ENCODE measurements at places on chromosomes 5 and 9. TPM values are rescaled to one million over a fixed set of nuclear protein-coding genes. Genes with fewer than 3 reads are reported as not detected.

DNA sequence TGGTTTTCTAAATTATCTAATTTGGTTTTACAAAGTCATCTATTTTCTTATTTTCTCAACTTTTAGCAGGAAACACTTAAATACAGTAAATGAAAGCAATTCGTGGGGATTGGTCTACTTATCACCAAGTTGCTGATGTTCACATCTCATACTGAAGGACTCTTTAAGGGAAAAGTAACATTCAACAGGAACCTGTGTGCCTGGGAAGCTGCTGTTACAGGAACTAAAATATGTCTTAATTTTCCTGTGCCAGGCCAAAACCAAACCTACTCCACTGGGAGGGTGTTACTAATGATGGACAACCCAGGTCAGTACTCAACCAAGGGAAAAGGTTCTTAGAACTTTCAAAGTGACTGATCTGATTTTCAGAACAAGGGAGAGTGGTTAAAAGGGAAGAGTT lies 5.3 kb downstream of the ISCA1 start:
- no peak for DNase-seq

Gene BAG1
- 64.7 TPM for total RNA-seq

Gene DND1
- 0.30 TPM for total RNA-seq

- no peak for DNase-seq
These were observed 9.9 kb downstream of the C9orf40 start for GRCh38 chr9:74942801-74943200.

- DNase-seq = no peak
These were observed 16.9 kb upstream of the PFDN1 start for GRCh38 chr5:140319833-140320232.

Gene TMEM38B
- 19.9 TPM for total RNA-seq

DNA sequence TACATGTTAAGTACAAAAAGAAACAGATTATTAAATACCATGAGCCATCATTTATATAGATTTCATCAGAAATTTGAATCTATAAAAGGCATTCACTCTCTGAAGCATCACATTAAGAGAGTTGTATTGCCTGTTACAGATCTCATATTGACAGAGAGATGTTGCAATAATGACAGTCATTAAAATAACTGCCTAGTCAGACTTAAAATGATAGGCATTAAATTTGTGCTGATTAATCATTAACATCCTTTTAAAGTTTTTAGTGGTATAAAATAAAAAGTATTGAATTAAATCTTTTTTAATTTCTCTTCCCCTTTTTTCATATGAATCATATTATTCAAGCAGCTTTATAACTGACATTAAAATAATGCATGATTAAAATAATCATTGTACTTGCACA lies 404.9 kb upstream of the FAM174A start:
- no peak for DNase-seq

DNA sequence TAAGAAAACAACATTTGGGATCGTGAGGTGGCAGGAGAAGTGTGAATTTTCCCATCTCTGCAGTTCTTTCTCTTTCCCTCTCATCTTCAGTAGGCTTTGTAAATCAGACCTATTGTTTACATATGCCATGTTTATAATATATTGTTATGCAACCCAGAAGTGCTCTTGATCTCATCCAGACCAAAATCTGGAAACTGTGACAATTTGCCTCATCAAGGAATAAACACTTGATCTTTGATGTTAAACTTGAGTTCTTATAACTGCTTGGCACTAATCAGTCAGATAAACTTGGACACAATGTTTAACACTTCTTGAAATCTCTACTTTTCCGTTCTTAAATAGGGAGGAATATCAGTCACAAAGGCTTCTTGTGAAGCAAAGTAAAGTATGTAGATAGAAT lies 384.7 kb downstream of the DMRT2 start:
- DNase-seq = peak; percentile 76

Gene ACOT12
- 0.10 TPM for total RNA-seq

GRCh38 chr5:103119070-103119764 lies 721 bp downstream of the GIN1 start:
- DNase-seq = peak; percentile 65

GRCh38 chr9:37971108-37971459 lies 67.2 kb upstream of the SLC25A51 start:
- DNase-seq = no peak

GRCh38 chr5:153742060-153742459 lies 251.6 kb downstream of the GRIA1 start:
- no peak for DNase-seq

- DNase-seq = no peak
These were observed 22.2 kb upstream of the SLC9A3 start for GRCh38 chr5:546376-546908.

Gene GNA14
- 1.6 TPM for total RNA-seq

DNA sequence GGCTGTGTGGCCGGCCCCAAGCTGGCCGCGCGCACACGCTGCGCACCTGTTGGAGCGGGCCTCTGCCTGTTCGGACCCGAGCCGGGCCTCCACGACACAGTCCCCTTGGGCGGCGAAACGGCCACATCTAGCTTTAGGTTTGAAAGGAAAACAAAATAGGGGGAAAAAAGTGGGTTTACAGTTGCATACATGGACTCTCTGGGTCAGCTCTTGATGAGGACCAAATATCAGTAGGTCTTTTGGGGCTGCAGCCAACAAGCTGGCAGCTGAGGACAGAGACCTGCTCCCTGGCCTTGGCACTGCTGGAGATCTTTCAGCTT lies 20.7 kb downstream of the IGIP start:
- no peak for DNase-seq

- no peak for DNase-seq
These were observed 86.9 kb downstream of the FRMD3 start for GRCh38 chr9:83451308-83451707.

Gene C7
- 48.0 TPM for total RNA-seq

- no peak for DNase-seq
These were observed 47.6 kb upstream of the RNU6ATAC start for GRCh38 chr9:134211811-134212485.

Gene FAM163B
- total RNA-seq = not detected

DNA sequence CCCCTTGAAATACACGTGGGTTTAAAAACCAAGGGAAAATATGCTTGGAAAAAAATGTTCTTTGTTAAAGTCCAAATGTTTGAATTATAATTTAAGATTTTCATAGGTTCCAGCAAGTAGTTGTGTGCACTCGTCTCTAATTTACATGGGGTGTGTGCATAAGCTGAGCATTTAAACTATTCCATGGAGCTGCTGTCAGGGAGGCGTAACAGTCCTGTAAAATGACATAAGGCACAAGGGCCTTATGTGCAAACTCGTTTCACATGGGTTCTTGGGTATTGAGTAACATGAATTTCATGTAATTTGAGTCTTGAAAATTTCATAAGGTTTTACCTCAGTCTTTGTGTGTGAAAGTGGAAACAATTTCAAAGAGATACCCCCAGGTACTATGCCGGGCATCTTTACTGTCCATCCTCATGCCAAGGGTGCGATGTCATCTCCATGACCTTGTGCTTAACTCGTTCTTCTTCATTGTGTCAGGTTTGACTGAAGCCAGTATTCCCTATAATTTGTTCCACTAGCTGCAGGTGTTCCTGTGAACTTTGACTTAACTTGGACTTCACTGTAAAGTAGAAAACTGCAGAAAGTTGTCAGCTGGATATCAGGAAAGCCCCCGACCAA lies 359.3 kb downstream of the SH3GL2 start:
- no peak for DNase-seq

GRCh38 chr9:99040251-99040900 lies 64.5 kb upstream of the TGFBR1 start:
- peak; percentile 19 for DNase-seq

GRCh38 chr5:43648499-43649124 lies 45.6 kb downstream of the NNT start:
- DNase-seq = peak; percentile 80

- DNase-seq = peak; percentile 6
These were observed 37.3 kb upstream of the FYB1 start for GRCh38 chr5:39256477-39257235.

Gene ADAMTS13
- total RNA-seq = 3.2 TPM

DNA sequence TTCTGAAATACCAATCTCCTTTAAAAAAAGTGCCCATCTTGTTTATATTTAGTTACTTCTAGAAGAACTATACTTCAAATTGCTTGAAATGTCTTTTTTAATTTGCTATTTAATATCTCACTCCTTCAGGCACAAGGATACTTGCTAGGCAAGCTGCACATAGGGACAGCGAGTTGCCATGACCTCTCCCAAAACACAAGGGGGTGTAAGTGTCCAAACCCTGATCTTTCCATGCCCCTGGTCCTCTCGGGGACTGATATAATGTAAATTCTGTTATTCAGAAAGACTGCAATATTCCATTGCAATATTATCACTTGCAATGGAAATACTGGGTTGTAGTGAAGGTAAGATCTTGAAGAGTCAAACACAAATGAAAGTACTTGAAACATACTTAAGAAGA lies 480.4 kb downstream of the CETN3 start:
- no peak for DNase-seq

- DNase-seq = no peak
These were observed 567.7 kb downstream of the TLR4 start for GRCh38 chr9:118271936-118272335.

DNA sequence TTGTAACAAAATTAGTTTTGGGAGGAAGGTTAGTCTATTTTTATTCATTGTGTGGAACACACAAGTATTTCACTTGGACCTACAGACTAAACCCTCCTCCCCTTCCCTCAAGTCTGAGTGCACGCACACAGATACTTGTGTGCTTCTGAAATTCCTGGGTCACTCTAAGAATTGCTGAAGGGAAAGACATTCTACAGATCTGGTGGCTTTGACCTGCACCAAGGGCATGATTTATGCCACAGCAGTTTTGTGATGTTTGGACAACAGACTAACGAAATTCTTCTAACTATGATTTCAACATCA lies 150.5 kb downstream of the ARL15 start:
- no peak for DNase-seq

GRCh38 chr5:83947763-83948162 lies 227.1 kb upstream of the HAPLN1 start:
- DNase-seq = no peak

DNA sequence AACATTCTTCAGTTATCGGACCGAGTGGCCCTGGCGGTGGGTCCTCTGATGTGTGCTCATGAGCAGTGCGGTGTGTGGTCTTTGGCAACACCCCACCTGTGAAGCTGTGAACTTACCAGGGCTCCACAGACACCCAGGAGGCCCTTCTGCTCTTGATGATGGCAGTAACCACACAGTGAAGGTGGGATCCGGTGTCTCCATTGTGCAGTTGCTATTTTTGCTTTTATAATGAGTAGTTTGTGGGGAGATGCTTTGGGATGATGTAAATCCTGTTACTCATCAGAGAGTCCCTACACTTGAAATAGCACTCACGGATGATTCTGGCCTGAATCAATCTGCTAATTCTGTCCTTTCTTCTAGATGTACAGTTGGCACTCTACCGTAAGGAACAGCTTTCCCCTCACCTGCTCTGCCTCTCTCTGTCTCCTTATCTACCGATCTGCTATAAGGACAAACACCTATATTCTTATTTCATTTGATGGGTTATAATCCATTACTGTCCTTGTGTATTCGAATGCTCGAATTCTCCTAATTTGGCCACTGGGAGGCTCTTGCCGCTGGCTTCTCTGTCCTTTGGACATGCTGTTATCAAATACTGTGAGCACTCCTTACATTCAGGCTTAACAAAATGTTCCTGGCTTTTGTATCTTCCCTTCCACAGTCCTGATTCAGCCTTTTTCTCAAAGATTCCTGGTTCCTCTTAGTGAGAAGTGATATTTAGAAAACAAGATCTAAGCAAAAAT lies 20.2 kb downstream of the ATPSCKMT start:
- no peak for DNase-seq

DNA sequence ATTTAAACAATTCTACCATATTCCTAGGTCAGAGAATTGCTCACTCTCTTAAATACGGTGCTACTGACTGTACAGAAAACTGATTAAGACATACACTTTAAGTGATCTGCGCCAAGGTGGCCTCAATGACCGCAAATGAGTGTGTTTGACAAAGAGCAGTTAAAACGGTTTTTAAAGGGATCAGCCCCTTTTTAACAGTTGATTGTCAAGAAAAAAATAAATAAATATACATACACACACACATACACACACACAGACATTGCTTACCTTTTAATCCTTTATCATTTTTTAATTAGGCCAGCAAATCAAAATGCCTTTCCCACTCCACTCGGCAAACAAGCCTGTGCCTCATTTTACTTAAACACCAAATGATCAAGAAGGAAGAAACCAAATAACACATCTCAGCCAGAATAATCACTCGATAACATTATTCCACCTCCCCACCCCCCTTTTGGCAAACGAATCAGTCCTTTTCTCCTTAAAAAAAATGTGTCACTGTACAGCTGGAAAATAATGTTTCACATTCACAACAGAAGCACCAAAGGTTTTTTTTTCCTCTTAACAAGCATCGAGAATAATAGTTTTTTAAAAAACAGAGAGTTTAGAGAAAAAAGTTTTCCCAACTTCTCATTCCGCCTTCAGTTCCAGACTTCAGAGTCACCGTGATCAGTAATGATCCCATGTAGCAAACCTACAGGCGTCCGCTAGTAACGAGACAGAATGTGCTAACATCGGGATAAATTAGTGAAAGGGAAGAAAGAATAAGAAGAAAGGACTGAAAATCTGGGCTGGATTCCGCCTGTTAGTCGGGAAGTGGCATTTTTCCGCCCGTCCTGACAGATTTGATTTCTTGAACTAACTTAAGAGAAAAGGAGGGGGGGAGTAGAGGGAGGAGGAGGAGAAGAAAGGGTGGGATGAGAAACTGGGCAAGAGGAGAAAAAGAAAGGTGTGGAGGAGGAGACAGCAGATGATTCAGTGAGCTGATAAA lies at the start of gene ZNF608:
Gene ZNF608 (minus strand): TSS at position 712 of the 988 bp plus-strand sequence. CDS start 1,650 bp downstream, outside the sequence.
- peak; percentile 83 for DNase-seq

DNA sequence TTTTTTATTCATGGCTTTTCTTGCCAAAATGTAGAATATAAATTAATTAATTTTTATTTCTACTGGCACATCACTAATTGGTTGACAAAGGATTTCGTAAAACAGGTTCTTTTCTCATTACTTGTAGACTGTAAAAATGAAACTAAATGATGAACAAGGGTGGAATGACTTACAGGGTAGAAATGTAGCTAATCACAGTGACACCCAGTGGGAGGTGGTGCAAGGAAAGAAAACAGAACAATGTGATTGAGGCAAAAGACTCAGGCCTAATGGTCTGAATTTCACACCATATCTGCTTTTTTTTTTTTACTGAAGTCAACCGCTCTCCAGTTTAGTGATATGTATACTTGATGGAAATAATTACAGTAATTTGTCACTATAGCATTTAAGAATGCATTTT lies 28.9 kb downstream of the GABRG2 start:
- DNase-seq = no peak

DNA sequence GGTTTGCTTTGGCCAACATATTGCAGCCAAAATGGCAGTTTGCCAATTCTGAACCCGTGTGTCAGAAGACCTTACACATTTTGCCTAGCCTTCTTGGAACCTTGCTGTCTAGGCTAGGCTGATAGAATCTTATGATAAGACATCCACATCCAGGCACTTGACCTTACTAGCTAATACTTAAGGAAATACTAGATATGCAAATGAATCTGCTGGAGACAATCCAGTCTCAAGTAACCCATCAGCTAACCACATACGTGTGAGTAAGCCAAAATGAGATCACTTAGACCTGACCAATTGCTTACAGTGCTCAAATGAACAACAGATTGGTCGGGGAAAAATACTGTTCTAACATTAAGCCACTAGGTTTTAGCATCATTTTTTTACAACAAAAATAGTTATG lies 1504.6 kb upstream of the CDH9 start:
- DNase-seq = no peak

GRCh38 chr9:119117409-119117808 lies 251.8 kb downstream of the BRINP1 start:
- no peak for DNase-seq

Data from skin of body (tissue), 3 donors.